NCI-H510A (cell line): ENCODE measurements at places on chromosomes 12 and 14.

DNA sequence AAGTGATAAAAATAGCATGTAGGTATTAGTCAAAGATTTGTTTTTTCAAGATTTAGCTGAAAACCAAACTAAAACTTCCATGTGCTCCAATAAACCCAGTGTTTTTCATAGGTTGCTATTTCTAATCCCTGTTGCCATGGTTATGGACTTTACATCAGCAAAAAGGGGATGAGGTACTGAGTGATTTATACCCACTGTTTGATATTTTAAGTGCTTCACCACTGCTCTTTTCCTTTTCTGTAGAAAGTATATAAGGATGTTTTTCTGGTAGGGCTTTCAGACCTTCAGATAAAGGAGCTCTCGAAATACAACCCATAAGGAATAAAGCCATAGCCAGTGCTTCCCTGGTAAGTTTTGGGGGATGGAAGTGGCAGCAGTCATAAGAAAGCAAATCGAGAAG lies at the start of gene OTOGL:
TSS of gene OTOGL (plus strand) at position 279 of the 400 bp plus-strand sequence. CDS start 109,895 bp downstream, outside the sequence.
- no peak for DNase-seq

- DNase-seq = no peak
These were observed 458.4 kb upstream of the SYT1 start for GRCh38 chr12:78406213-78406612.

DNA sequence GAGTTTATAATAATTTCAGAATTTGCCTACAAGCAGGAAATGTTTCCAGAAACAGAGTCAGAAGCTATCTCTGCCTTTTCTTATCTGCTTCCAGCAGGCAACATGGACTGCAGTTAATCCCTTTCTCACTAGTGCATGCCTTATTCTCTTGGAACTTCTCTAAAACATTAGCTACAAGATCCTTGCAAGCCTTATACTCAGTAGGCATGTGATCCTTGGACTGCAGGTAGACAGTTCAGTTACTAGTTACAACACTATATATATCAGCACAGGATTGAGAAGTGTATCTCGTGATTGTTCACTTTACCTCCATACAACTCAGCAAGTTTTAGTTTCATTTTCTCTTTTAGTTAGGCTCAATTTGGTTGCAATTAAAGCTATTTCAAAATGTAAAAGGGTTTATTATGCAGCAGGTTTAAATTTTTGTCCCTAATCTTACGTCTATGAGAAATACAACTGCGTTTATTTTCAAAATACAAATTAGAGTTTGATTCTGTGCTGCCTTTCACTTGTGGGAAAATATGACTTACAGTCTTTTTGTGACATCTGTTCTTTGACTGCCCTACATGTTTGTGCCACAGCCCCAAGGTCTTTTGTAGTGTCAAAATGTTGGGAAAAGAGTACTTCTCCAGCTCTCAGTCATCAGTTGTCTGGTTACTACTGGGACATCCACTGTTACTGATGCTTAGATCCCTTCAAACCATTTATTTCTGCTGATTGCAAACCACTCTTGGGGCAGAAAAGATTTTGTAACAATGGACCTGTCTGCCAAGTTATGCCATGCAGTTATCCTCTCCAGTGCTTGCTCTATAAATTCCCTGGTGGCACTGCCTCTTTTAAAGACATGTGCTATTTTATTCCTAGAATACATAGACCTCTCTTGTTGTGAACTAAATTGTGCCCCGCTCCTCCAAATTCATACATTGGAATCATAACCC lies 709.0 kb upstream of the FOXG1 start:
- no peak for DNase-seq

- DNase-seq = no peak
These were observed 236.8 kb downstream of the GRIN2B start for GRCh38 chr12:13744561-13744960.

DNA sequence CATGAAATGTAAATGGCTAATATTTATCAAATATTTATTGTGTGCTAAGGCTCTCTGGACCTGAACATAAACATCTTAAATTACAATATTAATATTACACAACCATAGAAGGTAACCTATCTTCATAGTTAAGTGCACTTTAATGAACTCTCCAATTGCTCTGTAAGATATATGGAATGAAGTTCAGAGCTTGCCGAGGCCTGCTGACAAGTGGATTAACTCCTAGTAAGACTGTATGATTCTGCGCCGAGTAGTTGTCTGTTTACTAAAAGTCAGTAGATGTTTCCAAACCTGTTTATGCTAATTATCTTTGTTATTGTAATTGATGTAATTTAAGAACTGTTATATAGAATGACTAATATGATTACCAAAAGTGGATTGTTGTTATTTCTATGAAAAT lies 77.2 kb downstream of the PTPRR start:
- peak; percentile 17 for DNase-seq

- DNase-seq = no peak
These were observed 277.4 kb upstream of the SOX5 start for GRCh38 chr12:24226745-24227350.

DNA sequence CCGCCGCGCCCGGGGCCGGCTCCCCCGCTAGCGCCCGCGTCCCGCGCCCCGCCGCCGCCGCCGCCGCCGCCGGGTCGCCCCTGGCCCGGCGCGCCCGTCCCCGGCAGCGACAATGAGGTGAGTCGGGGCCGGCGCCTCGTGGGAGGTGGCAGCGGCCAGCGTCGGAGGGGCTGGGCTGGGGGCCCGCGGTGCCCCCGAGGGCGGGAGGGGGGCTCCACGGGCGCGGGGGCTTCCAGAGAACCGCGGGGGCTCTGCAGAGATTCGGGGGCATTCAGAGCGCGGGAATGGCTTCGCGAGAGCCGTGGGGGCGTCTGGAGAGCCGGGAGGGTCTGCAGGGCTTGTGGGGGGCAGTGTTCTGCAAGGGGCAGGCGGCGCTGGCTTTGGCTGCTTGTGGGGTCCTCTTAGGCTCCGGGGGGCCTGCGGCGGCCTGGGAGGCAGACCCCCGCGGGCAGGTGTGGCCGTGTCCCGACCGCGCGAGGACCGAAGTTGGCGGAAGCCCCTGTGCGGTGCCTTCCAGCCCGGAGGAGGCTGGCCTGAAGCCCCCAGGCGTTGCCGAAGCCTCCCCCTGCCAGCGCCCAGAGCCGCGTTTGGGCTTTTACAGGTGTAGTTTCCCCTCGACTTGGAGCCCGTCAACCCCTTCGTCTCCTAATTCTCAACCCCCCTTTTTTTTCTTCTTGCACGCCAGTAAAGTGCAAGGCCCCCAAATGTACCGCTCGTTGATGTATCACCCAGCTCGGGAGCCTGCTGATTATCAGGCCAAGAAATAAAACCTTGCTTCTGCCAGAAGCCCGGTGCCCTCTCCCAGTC lies 93.1 kb upstream of the EVL start:
- no peak for DNase-seq

GRCh38 chr12:102043928-102044327 lies 17.9 kb downstream of the WASHC3 start:
- DNase-seq = no peak

- DNase-seq = no peak
These were observed 79.1 kb upstream of the EEA1 start for GRCh38 chr12:93008044-93008778.

- DNase-seq = no peak
These were observed 879.5 kb downstream of the DIO2 start for GRCh38 chr14:79331830-79332229.

- no peak for DNase-seq
These were observed 411.1 kb downstream of the CCER1 start for GRCh38 chr12:90543841-90544240.

GRCh38 chr12:52486166-52487105 lies 6.6 kb downstream of the KRT6A start:
- DNase-seq = no peak

DNA sequence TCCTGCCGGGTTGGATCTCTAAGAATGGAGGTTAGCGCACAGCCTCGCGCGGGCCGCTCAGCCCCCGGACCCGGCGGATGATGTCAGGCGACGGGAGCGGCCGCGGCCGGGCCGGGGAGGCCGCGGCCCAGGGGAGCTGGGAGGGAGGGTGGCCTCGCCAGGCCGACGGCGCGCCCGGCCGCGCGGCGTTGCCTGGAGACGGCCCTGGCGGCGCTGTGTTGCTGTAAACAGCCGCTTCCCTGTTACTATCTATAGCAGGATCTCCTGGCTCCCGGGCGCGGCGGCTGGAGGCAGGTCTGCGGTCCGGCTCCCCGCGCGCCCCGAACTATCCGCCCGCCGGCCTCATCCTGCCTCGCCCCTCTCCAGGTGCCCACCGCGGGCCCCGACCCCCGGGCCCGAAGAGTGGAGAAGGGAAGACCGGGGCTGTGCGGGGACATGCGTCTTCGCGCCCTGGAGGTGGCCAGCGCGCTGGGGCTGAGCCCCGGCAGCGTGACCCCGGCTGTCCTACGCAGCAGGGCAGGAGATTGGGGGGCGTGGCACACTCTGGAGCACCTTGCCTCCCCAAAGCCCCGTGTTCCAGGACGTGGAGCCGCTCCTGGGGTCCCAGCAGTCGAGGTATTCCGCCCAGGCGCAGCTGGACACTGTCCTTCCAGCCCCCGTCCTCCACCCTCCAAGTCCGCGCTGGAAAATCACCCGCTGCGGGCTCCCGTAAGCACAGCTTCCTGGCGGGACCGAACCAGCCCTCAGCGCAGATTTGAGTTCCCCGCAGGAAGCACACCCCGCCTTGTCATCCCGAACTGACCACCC lies 1.4 kb upstream of the FOS start:
- DNase-seq = peak; percentile 80

- no peak for DNase-seq
These were observed 14.8 kb downstream of the ANAPC5 start for GRCh38 chr12:121337416-121337815.

GRCh38 chr12:107906707-107907106 lies 132.2 kb downstream of the ASCL4 start:
- DNase-seq = no peak

DNA sequence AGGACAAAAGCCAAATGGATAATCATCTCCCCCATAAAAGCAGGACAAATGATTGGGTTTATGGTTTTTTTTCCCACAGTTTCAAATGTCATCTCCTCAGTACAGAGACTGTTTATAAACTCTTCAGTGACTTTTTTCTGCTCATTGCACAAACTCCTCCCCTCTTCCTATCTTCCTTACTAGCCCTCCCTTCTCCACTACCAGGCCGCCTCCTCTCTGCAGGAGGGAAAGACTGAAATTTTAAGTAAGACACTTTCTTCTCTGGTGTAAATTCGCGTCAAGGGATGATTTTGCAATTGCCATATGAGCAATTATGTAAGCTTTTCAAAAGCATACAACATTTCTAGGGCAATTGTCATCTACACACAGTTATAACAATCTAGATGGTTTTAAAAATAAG lies 37.0 kb downstream of the BTG1 start:
- no peak for DNase-seq

GRCh38 chr12:100741084-100741711 lies 53.4 kb upstream of the ANO4 start:
- DNase-seq = no peak

GRCh38 chr12:5043589-5044419 lies at the start of gene KCNA5:
Gene KCNA5, plus strand, starts transcription at chr12:5043879. Its CDS starts 269 bp downstream, at chr12:5044148.
- DNase-seq = no peak

GRCh38 chr14:95026851-95027463 lies 130.4 kb downstream of the DICER1 start:
- DNase-seq = peak; percentile 41

GRCh38 chr12:13471471-13471870 lies 274.9 kb downstream of the EMP1 start:
- DNase-seq = no peak

DNA sequence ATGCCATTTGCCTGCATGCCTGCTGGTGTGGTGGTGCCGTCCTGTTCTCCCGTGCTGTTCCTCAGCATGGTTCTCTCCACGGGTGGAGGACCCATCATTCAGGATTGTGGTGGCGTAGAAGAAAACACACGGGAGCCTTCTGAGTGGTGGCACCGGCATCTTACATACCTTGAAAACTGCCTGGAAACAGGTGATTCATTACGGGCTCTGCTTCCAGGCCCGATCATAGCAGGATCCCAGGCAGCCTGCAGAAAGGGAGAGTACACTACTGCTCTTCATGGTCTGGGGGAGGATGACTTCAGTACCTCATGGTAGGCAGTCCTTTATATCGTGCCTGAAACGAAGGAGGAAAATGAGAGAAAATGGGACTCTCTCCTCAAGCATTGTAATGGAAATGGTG lies 66.6 kb upstream of the KCNA5 start:
- DNase-seq = no peak

- no peak for DNase-seq
These were observed 608.4 kb downstream of the LRFN5 start for GRCh38 chr14:42214981-42215491.

GRCh38 chr12:107360482-107360881 lies 267.1 kb upstream of the CRY1 start:
- no peak for DNase-seq

GRCh38 chr14:102095231-102095870 lies 8.5 kb upstream of the HSP90AA1 start:
- no peak for DNase-seq

GRCh38 chr14:29144621-29145020 lies 378.0 kb downstream of the FOXG1 start:
- DNase-seq = no peak

- no peak for DNase-seq
These were observed 89.6 kb downstream of the BRMS1L start for GRCh38 chr14:35915775-35916174.

DNA sequence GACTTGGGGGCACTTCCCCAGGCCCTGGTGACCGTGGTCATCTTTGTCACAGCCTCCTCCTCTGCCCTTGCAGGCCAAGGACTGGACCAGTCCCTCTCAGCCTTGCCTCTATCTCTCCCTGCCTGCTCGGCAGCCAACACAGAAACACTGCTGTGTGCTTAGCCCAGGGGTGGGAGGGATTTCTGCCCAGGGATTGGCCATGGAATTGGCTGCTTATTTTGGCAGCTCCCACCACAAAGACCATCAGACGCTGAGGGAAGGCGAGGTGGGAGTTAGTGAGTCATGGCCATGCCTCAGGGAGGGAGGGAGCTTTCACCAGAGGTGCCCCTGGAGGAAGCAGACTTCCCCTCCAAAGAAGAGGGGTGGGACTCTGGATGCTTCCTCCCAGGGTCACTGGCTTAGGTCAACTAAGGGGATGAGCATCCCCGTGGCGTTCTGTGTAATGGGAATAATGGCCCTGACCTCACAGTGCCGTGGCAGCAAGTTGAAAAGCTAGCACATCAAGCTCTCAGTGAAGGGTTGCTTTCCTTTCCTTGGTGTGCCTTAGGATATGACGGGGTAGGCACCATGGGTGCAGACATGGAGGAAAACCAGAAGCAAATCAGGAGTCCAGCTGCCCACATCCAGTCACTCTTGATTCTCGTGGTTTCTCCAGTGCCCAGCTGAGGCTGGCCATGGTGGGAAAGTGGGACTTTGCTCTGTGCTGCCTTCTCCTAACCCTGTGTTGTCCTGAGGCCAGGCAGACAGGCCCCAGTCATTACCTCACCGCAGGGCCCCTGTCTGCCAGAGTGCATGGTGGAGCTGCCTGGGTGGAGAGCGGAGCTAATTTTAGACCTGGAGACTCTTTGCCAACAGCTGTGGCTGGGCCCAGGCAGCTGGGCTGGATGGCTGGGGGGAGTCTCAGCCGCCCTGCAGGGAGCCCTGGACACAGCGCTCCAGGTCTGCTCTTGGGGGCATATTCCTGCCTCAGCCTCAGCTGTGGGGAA lies 21.4 kb downstream of the B4GALNT3 start:
- peak; percentile 46 for DNase-seq

- DNase-seq = no peak
These were observed 33.6 kb downstream of the HCAR2 start for GRCh38 chr12:122669397-122670070.

- no peak for DNase-seq
These were observed 698.8 kb upstream of the LMO3 start for GRCh38 chr12:17304503-17305347.

- no peak for DNase-seq
These were observed 6.5 kb downstream of the CCDC175 start for GRCh38 chr14:59570122-59570521.
